Thyroid gland (tissue), 4 donors: ENCODE measurements at places on chromosomes 7 and 10. TPM values are rescaled to one million over a fixed set of nuclear protein-coding genes. Genes with fewer than 3 reads are reported as not detected.

GRCh38 chr10:77348082-77348481 is 289.5 kb downstream of the KCNMA1 start:
- DNase-seq: no peak

DNA sequence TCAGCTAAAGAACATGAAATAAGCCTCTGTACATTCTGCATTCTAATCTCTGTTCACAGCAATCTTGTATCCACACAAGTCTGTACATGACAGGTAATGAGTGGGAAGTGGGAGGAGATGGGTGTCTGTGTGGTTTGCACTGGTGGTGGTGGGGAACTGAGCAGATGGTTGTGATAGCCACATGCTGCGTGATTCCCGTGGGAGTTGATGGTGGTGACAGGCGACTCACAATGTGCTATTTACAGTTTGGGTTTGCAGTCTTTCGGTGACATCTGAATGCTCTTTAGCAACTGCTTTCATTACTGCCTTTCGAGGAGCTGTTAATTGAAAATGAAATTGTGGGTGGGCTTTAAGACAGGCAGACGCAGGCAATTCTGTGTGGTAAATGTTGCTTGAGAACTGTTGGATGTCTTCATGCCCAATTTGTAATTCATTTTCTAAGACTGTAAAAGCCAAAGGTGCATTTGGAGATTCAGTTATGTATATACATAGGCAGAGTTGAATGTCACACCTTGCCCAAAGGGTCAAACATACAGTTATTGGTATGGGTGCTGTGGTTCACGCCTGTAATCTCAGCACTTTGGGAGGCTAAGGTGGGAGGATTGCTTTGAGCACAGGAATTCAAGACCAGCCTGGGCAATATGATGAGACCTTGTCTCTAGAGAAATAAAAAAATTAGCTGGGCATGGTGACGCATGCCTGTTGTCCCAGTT is 308.2 kb downstream of the AUTS2 start:
- no peak for DNase-seq

DNA sequence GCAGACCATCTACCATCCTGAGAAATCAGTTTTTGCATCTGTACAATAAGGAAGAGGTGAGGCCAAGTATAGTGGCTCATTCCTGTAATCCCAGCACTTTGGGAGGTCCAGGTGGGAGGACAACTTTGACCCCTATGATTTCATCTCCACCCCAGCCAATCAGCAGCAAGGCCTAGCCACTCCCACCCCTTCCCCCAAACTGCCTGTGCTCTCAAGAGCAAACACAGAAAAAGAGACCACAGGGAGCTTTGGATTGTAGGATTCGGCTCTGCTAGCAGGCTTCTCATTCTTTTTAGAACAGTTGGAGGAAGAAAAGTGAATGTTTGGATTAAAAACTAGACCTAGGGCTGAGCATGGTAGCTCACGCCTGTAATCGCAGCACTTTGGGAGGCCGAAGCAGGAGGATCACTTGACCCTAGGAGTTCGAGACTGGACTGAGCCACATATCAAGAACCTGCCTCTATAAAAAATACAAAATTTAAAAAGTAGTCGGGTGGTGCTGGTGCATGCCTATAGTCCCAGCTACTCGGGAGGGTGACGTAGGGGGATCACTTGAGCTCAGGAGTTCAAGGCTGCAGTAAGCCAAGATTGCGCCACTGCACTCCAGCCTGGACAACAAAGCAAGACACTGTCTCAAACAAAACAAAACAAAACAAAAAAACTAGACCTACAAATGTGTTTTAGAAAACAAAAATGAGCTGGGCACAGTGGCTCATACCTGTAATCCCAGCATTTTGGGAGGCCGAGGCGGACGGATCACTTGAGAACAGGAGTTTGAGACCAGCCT is 25.1 kb upstream of the PROSER2 start:
- DNase-seq: no peak

- DNase-seq: no peak
These were observed 14.3 kb downstream of the IL2RA start for GRCh38 chr10:6047847-6048246.

- DNase-seq: no peak
These were observed 55.1 kb downstream of the LGI1 start for GRCh38 chr10:93812659-93813338.

DNA sequence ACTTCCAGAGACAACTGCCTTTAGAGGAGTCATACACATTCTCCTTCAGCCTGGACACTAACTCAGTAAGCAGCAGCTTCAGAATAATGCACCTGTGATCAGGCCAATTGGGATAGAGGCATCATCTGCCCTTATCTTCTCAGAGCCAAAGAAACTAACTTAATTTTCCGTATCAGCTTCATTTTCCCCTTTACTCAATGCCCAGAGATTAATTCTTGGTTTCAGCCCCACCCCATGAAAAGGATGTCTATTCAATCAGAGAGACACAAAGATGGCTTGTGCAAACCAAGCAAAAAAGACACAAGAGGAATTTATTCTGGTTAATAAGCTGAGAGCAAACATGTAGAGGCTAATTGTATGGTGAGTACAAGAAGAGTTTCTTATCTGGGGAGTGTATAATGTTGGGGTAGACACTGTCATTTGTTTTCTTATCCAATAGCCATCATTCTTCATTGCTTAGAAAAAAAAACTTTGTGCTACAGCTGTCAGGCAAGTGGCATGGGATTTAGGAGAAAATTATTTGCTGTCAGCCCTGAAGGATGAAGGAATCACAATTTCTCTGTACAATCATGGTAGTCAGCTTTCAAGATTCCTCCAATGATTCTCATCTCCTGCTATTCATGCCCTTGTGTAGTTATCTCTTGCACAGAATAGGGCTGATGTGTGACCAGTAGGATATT is 38.7 kb upstream of the CCSER2 start:
- no peak for DNase-seq

DNA sequence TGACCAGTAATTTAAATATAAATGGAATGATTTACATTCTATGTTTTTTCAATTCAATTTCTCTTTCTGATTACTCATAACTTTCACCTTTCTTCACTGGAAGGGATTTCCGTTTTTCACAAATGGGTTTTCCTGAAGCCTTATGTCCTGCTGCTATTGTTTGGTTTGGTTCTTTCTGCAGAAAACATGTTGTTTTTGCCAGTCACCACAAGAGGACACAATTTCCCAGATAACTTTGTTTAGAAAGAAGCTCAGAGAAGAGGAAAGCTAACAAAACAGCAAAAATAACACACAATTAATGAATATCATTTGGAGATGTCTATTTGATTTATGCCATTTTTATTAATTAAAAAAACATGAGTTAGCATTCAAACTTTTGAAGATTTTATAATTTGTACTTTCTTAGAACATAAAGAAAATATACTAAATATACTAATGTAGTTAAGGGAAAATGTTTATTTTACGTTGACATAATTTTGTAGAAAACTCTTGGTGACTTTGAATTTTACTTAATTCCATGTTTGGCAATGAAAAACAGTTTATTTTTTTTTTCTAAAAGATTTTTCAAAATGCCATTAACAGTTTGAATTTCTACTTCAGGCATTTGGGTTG is 4.6 kb upstream of the TWIST1 start:
- no peak for DNase-seq

- no peak for DNase-seq
These were observed 57.6 kb downstream of the MALSU1 start for GRCh38 chr7:23356726-23357125.

- DNase-seq: no peak
These were observed 559 bp downstream of the VTI1A start for GRCh38 chr10:112447620-112447928.

DNA sequence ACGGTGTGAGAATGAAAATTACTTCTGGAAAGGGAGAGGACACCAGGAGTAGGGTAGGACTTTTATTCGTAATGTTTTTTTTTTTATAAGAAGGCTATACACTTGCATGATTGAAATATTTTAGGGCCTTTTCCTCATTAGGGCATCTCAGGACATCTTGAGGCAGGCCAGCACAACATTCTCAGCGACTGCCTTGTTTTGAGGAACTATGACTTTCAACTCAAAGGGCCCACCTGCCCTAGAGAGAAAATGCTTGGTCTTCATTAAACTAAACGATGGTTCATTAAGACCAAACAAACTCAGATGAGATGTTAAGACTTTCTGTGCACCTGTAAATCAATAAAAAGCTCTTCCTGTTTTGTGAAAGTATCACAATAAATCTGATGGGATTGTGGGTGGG is 11.3 kb downstream of the NOD1 start:
- no peak for DNase-seq

GRCh38 chr10:89392974-89393373 is 551 bp downstream of the IFIT1 start:
- DNase-seq: no peak

DNA sequence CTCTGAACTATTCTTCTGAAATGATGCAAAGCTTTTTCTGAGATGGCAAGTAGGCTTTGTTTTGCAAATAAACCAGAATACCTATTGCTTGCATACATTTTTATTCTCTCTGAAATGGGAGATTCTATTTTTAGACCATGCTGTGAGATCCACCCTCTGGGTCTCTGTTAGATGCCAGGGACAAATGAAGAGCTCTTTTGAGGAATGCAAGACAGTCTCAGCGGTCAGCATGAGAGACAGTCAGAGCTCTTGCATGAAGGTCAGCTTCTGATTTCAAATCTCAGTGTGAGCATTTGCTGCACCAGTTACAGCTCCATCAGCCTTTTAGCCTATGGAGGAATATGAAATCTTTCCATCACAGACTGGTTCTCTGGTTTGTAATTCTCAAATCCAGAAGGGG is 429.9 kb upstream of the KLF6 start:
- DNase-seq: no peak

Gene PON3
- 4.2 TPM for total RNA-seq

Gene SGCE
- 72.3 TPM for total RNA-seq
